Renal pelvis (tissue), 12 donors: ENCODE measurements at places on chromosomes 1 and 21.

DNA sequence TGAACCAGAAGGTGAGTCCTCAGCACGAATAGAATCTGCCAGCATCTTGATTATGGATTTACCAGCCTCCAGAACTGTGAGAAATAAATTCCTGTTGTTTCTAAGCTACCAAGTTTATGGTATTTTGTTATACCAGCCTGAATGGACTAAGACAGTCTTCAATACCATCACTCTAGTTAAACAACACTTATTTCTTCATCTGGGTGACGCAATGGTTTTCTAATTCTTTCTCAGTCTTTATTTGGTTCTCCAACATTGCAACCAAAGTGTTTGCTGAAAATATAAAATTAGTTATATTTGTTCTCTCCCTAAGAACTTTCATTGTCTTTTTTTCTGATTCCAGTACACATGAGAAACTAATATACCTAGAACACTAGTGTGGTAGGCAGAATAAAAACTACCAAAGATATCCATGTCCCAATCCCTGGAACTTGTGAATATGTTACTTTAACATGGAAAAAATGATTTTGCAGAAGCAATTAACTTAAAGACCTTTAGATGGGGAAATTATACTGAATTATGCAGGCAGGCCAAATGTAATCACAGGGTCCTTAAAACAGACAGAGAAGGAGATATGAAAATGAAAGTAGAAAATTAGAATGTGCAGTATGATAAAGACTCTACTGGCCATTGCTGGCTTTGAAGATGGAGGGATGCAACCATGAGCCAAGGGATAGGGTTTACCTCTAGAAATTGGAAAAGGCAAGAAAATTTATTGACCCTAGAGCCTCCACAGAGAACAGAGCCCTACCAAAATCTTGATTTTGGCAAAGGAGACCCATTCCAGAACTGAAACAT is 1115.1 kb downstream of the PLA2G4A start:
- no peak for DNase-seq

DNA sequence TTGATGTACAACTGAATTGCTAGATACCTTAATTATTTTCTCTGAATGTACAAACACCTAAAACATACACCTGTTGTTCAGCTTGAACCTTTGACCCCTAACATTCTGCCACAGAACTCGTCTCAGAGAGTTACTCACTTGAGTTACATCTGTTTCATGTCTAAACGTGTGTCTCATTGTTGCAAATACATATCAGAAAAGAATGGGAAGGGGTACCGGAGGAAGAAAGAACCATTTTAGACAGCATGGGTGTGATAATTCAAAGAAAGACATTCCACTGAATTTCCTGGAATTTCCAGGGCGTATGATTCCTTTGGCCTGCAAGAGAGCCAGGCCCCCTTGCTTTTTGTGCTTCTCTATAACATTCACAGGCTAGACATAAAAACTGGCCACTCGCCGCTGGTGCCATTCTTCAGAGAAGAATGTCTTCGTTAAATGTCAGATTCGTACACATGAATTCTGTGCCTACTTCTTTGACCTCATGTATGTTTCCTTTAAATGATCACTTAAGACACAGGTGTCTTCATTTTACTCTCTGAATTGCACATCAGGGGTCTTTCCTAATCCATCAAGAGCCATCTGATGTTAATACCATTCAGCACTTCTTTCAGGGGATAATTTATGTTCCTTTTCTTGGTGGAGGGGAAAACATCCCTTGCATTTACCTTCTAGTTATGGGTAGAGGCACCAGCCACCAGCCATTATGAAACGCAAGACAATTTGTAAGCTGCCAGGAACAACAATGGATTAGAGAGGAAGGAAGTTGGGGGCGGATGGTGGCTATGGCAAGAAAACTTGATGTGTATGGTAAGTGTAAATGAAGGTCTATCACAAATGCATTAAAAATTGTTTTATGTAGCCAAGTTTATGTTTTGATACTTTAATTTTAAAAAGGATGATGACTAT is 12.7 kb downstream of the ATF3 start:
- no peak for DNase-seq

- no peak for DNase-seq
These were observed 3.6 kb upstream of the OTUD3 start for GRCh38 chr1:19878637-19878985.

GRCh38 chr1:19445417-19446342 is 39.7 kb downstream of the CAPZB start:
- no peak for DNase-seq

GRCh38 chr1:76830373-76830772 is 36.9 kb upstream of the ST6GALNAC5 start:
- no peak for DNase-seq

GRCh38 chr1:1420654-1421141 is 378 bp downstream of the ANKRD65 start:
- DNase-seq = no peak

- DNase-seq = no peak
These were observed 676.6 kb downstream of the MATN1 start for GRCh38 chr1:30046751-30047150.
